HCT116 (cell line): ENCODE measurements at places on chromosomes 2 and 18. TPM values are rescaled to one million over a fixed set of nuclear protein-coding genes. Genes with fewer than 3 reads are reported as not detected.

GRCh38 chr2:152425765-152426727, 91.1 kb downstream of the FMNL2 start:
- no peak for DNase-seq

- DNase-seq: no peak
Observed at GRCh38 chr2:217404236-217404760, 544.4 kb upstream of the TNP1 start.

DNA sequence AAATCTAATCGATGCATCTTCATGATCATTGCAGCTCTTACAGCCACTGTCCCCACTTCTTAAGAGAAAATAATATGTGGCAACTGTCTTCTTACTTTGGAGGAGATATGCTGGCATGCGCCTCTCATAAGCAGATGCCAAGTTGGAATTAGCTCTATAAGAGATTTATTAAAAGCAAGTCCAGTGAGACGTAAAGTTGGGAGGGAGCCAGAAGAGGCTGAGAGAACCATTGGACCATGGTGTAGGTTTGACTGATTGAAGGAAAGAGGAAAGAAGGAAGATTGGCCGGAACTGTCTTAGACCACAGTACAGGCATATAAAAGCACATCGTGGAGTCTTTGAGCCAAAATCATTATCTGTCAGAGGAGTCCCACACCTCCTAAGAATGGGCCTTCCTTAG, 265.7 kb upstream of the ZC3H15 start:
- DNase-seq: no peak

- DNase-seq: no peak
Observed at GRCh38 chr2:83565626-83566025, 893.5 kb downstream of the SUCLG1 start.

The CHRND gene
- total RNA-seq: not detected

DNA sequence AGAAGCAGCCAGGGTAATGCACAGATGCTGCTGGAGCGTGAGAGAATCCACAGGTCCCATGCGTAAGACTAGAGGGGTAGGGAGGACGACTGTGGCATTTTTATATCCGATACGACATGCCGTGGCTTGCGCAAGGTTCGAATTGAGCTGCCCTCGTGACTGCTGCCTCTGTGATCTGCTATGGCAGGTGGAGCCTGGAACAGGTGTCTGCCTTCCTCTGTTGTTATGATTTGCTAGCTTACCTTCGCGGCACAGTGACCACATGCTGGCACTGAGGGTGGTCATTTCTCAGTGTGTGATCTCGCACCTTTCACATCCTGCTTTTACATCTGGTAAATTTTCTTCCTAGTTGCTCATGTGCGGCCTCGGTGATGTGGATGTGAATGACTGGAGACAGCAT, 240.2 kb downstream of the ALPK2 start:
- no peak for DNase-seq

The ADGRF3 gene
- not detected for total RNA-seq

- no peak for DNase-seq
Observed at GRCh38 chr2:219249203-219249980, 3.7 kb upstream of the TUBA4B start.

The IL37 gene
- not detected for total RNA-seq

The UBR3 gene
- 29.5 TPM for total RNA-seq

- no peak for DNase-seq
Observed at GRCh38 chr18:73638709-73639108, 508.9 kb downstream of the FBXO15 start.

- no peak for DNase-seq
Observed at GRCh38 chr18:8081267-8081666, 514.2 kb downstream of the PTPRM start.

The PLA2R1 gene
- total RNA-seq: 0.34 TPM

DNA sequence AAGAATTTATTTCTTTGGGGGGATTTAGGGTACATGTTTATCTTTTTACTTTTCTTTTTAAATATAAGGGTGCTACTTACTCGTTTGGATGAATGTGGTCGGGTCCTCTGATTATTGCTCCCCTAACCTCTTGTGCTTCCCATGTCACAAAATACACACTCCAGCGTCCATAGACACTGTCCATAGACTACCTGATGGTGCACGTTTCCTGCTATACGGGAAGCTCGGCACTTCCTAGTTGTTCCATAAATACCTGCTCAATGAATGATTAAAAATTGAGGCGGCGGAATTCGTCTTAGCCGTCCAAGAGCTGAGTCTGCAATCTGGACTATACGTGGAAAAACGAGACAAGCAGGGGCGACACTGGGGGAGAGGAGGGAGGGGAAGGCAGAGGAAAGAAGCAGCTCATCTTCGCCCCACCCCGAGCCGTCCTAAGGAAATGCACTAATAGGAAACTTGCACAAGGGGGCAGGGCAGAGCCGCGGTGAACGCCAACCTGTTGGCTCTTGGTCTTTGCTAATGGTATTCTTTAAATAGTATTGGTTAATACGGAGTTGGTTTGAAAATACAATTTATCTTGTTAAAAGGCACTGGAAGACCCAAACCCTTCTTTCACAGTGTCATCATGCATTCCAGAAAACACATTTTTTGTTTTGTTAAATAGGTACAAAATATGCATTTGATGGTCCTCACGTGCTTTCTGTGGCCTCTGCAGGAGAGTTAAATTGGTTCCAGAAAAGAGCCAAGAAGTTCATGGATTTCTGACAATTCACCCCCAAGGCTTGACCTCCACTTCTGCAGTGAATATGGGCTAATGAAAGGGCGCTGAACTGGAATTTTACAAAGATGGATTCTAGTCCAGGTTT, 73.0 kb upstream of the KCTD1 start:
- peak; percentile 23 for DNase-seq

DNA sequence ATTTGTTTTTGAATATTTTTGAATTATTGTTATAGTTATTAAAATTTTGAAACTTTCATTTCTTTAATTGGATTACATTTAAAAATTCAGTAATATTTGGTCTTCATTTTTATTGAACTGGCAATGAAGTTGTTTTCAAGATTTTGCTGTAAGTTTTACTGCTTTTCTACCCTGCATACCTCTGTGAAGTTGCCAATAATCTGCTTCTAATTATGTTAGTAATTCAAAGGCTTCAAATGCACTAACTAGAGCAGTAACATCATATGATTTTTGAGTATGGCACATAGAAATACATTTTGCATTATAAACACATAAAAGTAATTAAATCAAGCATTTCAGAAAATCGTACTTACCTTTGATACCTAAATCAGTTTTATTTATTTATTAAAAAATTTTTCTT, 40.3 kb upstream of the FAM171B start:
- DNase-seq: no peak

DNA sequence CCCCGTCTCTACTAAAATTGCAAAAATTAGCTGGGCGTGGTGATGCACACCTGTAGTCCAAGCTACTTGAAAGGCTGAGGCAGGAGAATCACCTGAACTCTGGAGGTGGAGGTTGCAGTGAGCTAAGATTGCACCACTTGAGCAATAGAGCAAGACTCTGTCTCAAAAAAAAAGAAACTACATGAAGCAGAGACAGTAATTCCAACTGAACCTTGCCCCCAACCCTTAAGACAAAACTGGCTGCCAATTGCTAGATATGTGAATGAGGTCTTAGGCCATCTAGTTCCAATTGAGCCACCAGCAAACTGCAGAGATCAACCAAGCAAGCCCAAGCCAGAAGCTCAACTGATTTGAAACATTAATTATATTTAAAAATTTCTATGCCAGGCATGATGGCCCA, 25.9 kb downstream of the HAUS1 start:
- DNase-seq: no peak

The KCNJ13 gene
- not detected for total RNA-seq

GRCh38 chr2:146481629-146482028, 1363.2 kb upstream of the ACVR2A start:
- DNase-seq: no peak

- DNase-seq: no peak
Observed at GRCh38 chr2:71588497-71589170, 135.3 kb downstream of the DYSF start.

GRCh38 chr2:85033388-85033787, 62.4 kb downstream of the KCMF1 start:
- DNase-seq: no peak

The ANKRD30BL gene
- not detected for total RNA-seq

DNA sequence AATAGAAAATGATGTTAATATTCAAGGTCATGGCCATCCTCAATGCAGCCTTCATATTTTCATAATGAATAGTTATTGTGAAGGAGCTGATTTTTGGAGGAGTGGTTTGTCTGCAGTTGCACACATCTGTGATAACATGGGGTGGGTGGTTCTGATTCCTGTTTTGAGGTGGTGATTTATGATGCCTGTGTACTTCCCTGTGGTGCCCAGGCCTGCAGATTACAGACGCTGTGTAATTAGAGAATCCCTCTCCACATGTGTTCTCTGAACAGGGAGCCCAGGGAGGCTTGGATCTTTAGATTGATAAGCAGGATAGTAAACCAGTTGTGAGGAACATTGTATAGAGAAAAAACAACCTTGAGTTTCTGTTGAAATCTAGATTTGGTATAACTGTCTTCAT, 117.5 kb downstream of the AGAP1 start:
- DNase-seq: no peak

DNA sequence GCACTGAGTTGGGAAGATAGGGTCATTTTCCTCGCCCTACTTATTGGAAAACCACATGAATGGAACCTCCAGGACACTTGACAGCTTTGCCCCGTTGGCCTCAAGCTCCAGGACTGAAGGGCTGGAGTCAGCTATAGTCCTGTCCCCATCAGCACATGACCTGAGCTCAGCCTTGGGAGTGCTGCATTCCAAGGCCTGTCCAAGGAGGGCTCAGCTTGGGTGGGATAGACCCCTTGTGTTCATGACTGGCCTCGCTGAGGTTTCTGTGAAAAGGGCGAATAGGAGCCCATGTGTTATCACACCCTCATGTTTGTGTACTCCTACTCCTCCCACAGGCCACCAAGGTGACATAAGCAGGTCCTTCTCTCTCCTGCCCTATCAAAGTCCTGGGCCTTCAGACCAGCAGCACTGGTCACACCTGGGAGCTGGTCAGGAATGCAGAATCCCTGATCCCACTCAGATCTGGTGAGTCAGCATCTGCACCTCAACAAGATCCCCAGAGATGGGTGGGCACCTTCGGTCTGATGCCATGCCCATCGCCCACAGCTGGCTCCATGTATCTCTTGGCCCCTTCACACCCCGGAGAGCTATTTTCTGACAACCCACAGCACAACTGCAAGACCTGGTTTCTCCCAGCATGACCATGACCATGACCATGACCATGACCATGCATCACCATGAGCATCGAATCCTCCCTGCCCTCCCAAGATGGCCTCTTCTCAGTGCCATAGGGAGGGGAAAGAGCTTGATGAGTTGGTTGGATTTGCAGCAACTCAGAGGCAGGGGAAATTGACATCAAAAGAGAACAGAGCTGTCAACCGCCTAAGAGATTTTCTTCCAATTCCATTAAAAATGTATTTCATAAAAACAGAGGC, 83.0 kb upstream of the RAB6C start:
- DNase-seq: no peak

- DNase-seq: no peak
Observed at GRCh38 chr2:174802459-174802858, 38.2 kb upstream of the CHRNA1 start.

- DNase-seq: no peak
Observed at GRCh38 chr18:77617694-77618093, 368.0 kb downstream of the GALR1 start.

The GAL3ST2 gene
- total RNA-seq: 0.44 TPM

GRCh38 chr2:183031911-183032794, 6.1 kb downstream of the NCKAP1 start:
- no peak for DNase-seq

The RNF152 gene
- total RNA-seq: 0.47 TPM

The DSG1 gene
- not detected for total RNA-seq

DNA sequence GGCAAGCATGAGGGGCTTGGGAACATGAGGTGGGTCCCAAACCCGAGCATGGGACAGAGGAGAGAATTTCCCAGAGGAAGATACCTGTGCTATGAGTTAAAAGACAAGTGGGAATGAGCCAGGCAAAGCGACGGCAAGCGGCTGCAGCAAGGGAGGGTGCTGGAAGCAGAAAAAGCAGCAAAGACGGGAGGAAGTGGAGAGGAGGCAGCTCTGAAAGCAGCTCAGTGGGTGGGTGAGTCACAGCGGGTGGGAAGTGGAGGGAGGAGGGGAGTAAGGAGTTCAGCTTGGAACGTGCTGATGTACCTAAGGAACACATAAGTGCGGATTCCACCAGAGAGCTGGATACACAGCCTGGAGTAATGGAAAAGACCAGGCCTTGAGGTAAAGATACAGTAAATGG, 41.4 kb downstream of the THUMPD2 start:
- no peak for DNase-seq

The MRPL30 gene
- total RNA-seq: 38.1 TPM

DNA sequence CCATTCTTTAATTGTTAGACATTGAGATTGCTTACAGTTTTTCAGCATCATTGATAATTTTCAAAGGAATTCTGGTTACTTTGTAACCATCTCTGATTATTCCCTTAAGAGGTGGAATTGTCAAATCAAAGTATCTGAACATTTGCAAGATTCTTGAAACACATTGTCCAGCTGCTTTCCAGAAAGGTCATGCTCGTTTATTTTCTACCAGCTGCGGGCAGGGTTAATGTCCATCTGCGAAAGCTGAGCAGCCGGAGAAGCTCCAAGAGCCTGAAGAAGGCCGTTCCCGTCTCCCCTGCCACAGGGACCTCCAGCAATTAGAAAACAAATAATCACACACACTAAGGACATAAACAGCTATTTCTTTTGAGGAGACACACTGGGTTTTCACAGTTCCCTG, 76.1 kb upstream of the TXNDC2 start:
- no peak for DNase-seq

- no peak for DNase-seq
Observed at GRCh38 chr2:74092275-74092674, 55.4 kb downstream of the BOLA3 start.

The TPO gene
- not detected for total RNA-seq

DNA sequence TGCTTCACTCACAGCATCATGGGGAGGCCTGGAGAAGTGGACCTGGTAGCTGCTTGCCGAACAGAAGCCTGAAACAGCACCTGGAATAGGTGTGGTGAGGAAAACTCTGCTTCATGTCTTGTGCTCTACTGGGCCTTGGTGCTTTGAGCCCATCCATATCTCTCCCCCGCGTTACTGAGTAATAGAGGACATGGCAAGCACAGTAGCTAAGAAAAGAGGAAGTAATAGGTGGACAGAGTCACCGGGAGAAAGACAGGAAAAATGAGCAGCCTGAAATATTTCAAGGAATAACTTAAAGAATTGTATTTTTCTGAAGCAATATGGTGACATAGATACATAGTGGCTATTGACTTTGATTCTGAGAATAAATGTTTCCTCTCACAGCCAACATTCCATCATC, 14.0 kb upstream of the HNMT start:
- DNase-seq: no peak

GRCh38 chr2:208112969-208113368, 11.4 kb downstream of the CRYGD start:
- DNase-seq: no peak

The IL1RL2 gene
- total RNA-seq: not detected

The POTEI gene
- 1.2 TPM for total RNA-seq

The TBC1D8 gene
- 44.0 TPM for total RNA-seq

The GREB1L gene
- total RNA-seq: 12.2 TPM

DNA sequence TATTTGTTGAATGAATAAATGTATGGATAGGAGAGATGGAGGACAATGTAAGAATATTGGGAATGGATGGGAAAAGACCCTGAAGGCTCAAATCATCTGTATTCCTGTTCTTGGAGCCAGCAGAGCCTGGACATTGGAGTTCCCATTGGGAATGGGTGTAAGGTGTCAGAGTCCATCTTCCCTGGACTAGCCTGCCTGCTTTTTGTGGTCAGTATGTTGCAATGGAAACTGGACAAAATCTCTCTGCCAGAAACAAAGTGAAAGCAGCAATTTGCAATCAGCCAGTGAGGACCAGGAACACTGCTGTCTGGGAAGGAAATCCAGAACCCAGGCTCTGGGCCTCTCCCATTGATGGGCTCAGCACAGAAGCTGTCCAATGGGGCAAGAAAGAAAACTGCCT, 83.5 kb upstream of the SKOR2 start:
- no peak for DNase-seq
